ENCODE measurements at places on chromosomes 7 and 10.
A peak's percentile ranks its signal among the peaks of the same experiment; 100 is the strongest.

DNA sequence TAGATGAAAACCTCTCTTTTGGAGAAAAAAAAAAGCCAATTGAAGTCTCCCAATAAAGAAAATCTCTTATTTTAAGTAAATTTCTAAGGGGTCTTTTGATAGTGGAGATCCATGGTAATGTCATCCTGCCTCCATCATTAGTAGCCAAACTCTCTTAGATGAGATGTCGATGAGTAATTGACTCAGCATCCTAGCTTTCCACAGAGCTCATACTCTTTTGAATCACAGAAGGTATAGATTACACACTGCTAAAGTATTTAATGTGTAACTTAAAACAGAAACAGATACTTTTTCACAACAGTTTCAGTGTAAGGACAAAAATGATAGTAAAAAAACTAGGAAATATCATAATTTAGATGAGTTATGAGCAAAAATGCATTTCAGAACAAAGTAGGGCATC lies 19.4 kb downstream of the MAGI2 start:
- no peak for DNase-seq

GRCh38 chr7:31432836-31433340 lies 81.0 kb upstream of the ITPRID1 start:
- DNase-seq, result no peak

DNA sequence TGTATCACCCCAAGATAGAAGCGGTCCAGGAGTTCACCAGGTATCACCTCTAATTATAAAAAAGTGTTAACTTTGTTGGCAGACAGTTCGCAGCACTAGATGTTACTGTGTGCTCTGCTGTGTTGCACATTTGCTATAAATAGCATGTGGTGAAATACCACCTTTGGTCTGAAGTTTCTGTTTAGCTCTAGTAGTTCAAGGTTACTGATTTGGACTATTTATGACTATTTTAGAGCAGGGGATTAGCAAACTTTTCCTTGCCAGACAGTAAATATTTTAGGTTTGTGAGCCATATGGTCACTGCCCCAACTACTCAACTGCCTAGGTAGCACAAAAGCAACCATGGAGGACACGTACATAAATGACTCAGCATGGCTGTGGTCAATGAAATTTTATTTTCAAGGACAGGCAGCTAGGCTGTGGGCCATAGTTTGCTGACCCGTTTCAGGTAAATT lies 16.5 kb downstream of the DENND10 start:
- peak; percentile 37 for DNase-seq

GRCh38 chr10:29732918-29733317 lies 98.1 kb upstream of the SVIL start:
- no peak for DNase-seq

DNA sequence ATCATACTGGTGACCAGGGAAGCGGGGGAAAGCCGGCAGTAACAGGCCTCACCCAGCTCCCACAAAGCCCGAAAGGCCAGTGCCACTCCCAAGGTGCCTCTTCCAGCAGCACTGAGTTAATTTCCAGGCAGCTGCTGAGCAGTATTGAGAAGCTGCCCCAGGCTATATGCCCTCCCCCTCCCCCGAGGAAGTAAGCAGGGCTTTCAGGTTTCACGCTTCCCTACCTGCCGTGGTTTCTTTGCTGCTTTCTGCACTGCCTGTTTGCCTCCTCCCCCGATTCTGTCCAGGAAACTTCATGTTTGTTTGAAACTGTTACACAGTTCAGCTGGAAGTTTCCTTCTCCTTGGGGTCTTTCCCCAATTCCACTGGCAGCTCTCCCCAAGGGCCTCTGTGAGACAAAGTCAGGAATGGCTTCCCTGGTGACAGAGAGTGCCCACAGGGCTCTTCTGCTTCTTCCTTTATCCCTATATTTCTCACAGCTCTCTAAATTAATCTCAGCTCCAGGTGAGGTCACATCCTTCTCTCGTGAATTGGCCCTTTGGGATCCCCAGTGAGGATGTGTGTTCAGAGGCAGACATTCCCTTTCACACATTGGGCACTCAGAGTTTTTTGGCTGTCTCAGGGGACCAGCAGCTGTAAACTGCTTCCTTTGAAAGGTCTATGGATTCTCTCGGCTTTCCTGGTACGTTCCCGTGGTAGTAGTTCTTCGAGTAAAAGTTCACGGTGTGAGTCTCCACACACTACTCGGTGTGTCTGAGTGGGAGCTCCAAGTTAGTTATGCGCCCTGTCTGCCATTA lies 19.4 kb downstream of the C1GALT1 start:
- peak; percentile 50 for DNase-seq

GRCh38 chr10:114391599-114391998 lies 12.7 kb downstream of the AFAP1L2 start:
- no peak for DNase-seq

GRCh38 chr7:45992826-45993225 lies 71.8 kb upstream of the IGFBP3 start:
- no peak for DNase-seq

GRCh38 chr7:37971491-37971890 lies 51.1 kb downstream of the EPDR1 start:
- DNase-seq, result no peak

DNA sequence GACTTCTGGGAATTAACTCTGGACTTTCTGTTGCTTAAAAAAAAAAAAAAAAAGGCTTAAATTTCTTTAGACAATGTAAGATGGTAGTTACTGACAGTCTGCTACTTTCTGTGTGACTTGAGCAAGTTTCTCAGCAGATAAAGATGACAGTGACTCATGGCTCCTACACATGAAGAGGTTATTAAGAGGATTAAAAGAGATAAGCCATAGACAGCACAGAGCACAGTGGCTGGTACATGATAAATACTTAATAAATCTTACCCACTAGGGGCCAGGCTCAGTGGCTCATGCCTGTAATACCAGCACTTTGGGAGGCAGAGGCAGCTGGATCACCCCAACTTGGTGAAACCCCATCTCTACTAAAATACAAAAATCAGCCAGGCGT lies 174.8 kb downstream of the JAZF1 start:
- DNase-seq, result no peak

DNA sequence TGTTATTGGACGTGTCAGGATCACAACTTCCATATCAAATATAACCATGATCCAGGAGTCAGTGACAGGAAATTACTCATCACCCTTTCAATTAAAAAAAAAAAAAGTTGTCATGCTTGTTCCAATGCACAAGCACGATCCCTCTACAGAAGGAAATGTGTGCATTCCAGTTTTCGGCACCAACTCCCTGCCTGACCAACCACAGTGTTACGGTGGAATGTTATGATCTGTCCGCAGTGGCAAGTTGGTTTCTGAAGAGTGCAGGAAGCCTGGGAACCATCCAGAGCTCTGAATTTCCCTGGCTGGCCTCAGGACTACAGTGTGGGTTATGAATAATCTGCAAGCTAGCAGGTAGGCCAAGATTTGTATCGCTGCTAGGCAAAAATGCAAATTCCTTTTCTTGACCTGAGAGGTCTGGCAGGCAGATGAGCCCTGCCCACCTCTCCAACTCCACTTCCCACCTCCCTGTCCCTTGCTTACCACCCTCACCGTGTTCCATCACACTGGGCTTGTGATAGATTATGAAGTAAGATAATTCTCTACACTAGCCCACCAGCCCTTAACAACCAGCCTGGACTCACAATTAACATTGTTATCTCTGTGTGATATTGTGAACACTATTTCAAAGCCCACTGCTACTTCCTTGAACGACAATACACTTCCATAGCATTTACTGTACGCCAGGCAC lies 20.4 kb downstream of the FRMPD2 start:
- DNase-seq, result no peak

DNA sequence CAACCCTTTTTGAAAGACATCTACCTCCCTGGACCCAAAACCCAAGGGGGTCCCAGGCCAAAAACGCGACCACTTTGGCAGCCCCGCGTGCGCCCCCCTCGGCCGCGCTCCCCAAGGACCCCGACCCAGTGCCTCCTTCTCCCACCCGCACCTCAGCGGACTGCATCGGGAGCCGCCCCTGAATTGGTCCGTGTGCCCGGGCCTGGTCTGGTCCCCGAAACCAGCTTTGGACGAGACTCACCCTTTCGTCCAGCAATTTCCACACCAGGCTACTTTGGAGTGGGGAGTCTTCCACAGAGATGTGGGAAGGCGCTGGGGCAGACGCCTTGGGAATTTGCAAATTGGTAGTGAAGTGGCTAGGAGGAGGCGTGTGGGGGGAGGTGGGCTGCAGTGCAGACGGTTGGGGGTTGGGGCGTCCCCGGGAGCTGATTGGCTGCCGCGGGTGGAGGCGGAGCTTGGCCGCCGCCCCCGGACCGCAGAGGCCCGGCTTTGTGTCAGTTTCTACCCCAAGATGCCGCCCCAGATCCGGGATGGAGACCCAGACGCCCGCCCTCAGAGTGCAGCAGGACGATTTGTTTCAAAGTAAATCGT lies 16.9 kb downstream of the TCAF1 start:
- peak; percentile 19 for DNase-seq

DNA sequence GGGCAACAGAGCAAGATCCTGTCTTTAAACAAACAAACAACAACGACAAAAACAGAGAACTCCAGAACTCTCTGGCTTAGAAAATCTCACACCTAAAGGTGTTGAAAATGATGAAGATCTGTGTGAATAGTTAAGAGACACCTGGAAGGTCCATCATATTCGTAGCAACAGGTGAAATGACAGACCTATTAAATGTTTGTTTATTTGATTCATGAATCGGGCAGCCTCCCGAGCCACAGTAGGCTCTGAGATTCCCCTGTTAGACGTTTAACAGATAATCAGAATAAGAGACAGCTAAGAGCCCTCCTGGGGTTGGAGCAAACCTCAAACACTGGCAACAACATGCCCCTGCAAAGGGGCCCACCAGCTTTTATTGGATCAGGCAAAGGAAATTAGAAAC lies 103.7 kb downstream of the LCOR start:
- no peak for DNase-seq

DNA sequence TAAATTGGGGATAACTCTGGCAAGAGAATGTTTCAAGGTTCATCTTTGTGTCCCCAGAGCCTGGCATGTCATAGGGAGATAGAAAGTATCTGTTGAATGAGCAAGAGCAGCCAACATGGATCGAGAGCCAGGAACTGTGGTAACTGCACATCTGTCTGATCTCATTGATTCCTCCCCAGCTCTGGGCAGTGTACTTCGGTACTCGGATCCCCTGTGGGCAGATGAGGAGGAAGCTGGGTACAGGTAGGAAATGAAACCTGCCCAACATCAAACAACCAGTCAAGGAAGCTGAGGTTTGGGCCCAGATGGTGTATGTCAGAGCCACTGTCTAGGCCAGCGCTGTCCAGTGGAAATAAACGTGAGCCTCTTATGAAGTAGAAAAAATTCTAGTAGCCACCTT lies 76.4 kb downstream of the GRK5 start:
- peak; percentile 28 for DNase-seq

- DNase-seq, result no peak
Measured at GRCh38 chr10:87740254-87740655, 77.8 kb downstream of the ATAD1 start.

GRCh38 chr7:30851651-30852307 lies 59.9 kb upstream of the AQP1 start:
- DNase-seq, result no peak

DNA sequence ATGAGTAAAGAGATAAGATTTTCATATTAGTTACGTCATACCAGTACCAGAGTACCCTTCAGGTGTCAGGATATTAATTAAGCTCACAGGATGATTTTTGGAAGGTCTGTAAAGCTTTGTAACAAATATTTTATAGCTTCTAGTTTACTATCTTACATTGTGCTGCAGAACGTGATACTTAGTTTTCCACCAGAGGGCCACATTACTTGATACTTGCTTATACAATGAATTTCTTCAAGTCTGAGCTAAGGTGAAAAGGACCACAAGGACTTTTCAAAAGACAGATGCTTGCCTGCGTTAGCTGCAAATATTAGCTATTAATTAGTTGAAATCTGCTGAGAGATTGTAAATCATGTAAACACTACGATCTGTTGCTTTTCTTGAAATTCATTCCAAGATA lies 12.2 kb downstream of the FOXP2 start:
- DNase-seq, result peak; percentile 6

- DNase-seq, result no peak
Measured at GRCh38 chr10:108905821-108906220, 1017.5 kb downstream of the XPNPEP1 start.

DNA sequence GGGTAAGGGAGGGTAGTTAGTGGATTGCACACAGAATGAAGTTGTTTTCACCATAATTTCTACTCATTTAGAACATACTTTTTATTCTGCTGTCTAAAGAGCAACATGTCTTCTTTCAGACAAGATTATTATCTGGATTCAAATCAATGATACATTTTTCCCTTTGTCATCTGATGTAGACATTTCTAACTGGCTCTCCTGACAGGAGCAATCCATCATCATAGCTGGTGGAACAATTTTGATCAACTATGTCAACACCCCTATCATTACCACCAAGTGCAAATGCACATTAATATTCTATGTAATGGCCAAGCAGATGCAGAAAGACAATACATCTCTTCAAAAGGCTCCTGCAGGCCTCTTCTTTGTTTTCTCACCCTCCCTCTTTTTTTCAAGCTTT lies 672.9 kb upstream of the LRRTM3 start:
- no peak for DNase-seq

- DNase-seq, result no peak
Measured at GRCh38 chr7:7582596-7582995, 15.9 kb downstream of the MIOS start.

GRCh38 chr10:87696922-87697745 lies 37.5 kb downstream of the PAPSS2 start:
- DNase-seq, result no peak

GRCh38 chr10:32244011-32244410 lies 102.9 kb downstream of the EPC1 start:
- no peak for DNase-seq

DNA sequence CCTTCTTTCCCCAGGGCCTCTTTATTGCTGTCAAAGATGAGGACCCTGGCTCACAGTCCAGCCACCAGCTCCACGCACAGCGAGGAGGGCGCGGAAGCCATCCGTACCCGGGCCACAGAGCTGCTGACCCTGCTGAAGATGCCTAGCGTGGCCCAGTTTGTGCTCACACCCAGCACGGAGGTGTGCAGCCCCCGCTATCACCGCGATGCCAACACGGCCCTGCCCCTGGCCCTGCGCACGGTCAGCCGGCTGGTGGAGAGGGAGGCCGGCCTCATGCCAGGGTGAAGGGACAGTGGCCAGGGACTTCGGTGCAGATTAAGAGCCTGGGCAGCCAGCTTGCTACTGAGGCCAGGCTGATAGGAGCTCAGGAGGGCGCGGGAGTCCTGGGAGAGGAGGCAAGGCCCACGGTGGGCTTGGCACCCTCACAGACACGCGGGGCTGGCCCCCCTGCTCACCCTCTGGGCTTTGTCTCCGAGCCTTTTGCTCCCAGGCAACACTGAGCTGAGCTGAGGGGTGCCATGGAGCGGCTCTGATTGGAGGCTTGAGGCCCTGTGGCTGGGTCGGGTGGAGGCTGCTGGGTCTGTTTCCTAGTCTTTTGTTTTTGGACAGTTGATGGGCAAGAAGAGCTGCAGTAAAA lies 15.8 kb downstream of the AP5Z1 start:
- no peak for DNase-seq

Measured in activated CD4-positive, alpha-beta T cell treated with anti-CD3 and anti-CD28 coated beads, Interleukin-2, amount 50 U/mL, for 16 hours (primary cell).